ENCODE measurements at places on chromosomes 12 and 14. TPM values are rescaled to one million over a fixed set of nuclear protein-coding genes. Genes with fewer than 3 reads are reported as not detected.

DNA sequence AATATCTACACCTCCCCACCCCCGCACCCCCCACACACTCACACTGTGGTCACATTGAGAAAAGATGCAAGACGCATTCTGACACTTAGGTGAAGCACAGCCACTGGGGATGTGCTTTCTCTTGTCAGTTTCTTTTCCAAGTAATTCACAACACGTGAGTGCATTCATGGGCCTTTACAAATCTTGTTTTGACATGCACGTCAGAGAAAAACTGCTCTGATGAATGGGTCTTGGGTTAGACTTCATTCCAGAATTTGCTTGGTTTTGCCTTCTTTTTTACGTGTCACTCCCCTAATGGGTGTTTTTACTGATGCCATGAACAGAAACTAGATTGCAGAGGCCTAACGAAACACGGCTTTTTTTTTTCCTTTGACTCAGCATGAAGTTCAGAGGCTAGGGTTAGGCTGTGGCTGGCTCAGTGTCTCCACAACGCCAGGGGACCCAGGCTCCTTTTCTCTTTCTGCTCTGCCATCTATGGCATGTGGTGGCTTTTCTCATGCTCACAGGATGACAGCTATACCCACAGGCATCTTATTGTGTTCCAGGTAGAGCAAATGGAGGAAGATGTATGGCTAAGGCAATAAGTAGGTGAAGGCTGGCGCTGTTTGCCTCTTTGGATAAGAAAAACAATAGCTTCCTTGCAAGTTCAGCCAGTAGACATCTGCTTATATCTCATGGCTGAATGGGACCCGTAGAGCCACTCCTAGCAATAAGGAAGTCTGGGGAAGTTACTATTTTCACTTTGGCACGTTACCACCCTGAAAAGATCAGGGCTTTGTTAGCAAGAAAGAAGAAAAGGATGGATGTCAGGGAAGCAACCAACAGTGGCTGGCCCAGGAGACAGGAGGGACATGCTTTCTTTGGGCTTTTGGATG is 253.3 kb downstream of the SLC15A4 start:
- DNase-seq: no peak

GRCh38 chr12:124538194-124539082 is 29.0 kb downstream of the NCOR2 start:
- no peak for DNase-seq

- DNase-seq: no peak
Measured at GRCh38 chr14:86714575-86714974, 1184.6 kb downstream of the FLRT2 start.

DNA sequence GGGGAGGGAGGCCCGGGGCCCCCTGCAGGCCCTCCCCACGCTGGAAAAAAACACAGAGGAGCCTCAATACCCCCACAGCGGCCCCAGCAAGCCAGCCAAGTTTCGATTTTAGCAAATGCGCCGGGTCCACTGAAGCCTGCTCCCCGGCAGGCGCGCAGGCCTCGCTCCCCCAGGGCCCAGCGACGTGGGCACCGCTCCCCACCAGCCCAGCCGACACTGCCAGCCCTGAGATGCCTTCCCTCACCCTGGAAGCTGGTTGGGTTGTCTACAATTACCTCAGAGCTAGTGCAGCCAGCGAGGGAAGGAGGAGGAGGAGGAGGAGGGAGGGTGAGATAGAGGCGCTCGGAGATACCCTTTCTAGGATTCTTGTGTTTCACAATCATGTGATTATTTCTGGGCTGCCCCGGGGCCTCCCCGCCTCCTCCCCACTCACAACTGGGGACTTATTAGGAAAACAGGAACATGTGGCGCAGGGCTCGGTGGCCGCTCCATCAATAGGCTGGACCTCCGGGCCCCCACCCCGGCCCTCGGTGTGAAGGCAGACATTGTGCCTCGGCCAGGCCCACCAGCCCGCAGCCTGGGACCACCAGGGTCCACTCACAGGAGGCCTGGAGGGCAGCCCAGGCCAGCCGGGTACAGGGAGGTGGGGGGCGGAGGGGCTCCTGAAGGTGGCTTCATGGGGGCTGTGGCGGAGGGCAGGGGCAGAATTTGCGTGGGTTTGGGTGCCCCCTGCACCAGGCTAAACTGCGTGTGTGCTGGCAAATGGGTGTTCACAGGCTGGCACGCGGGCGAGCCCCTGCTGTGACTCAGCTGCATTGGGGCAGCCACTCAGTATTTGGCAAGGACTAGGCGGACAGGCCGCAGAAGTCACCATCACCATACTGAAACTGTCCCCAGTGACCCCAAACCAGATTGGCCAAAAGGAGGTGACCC is 109.9 kb downstream of the NCOR2 start:
- DNase-seq: peak; percentile 83

DNA sequence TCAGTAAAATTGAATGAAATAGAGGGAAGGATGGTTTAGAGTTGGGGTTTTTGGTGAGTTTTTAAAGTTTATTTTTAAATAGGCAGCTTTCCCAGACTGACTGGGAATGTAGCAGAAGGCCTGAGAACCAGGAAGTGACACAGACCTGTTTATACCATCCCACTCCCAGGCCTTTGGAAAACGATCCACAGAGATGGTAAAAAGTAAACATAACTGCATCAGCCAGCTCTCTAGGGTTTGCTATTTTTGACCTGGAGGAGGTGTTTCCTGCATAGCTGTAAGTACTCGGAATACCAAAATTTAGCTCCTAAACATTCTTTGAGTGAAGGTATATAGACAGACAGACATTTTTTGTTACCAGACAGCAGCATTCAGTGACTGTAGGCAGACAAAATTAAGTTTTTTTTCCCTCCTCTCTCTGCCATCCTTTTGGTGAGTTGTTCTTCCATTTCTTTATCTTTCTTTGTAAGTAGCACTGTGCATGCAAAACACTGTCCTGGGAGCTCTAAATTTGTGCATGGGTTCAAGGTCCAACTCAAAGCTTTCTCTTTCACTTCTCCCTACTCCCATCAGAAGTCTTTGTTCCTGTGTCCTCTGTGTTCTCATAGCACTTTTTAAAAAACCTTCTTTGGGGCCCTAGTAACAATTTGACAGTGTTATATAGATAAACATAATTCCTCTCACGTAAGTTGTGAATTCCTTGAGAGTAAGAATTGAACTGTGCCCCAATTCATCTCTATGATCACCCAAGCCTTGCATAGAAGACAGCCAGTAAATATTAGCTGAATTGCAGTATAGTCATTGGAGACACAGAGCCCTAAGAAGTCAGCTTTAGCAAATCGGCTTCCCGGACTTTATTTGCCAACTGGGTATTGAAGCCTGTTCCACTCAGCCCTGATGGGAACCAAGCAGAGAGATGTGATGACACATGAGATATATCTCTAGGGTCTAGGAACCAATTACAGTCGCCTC is 37.4 kb downstream of the SUSD6 start:
- DNase-seq: no peak

- no peak for DNase-seq
Measured at GRCh38 chr14:104642540-104642868, 37.9 kb upstream of the TMEM179 start.

Gene IAPP
- not detected for total RNA-seq

Gene PRB2
- total RNA-seq: not detected

Gene VCPKMT
- total RNA-seq: 8.9 TPM

Gene ALG10B
- total RNA-seq: 6.3 TPM
